Activated CD4-positive, alpha-beta T cell treated with anti-CD3 and anti-CD28 coated beads, Interleukin-2, Interleukin-4, amounts not matched to agents 100 ng/mL and 50 ng/mL, durations not matched to agents 16 hours and 8 hours (primary cell): ENCODE measurements at places on chromosomes 16 and 17.

GRCh38 chr16:23354246-23354645, 52.1 kb downstream of the SCNN1B start:
- DNase-seq = no peak

DNA sequence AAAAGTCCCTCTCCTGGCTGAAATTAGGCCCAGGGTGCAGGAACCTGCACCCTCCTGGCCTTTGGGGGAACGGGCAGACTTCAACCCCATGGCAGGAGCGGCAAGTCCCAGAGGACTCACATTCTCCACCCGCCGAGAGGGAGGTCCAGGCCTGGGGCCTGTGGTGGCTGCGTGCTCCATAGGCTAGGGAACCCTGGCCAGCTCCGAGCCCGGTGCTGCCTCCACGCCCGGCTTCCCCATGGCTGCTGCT, 130 bp downstream of the CCDC78 start:
- DNase-seq = no peak

- DNase-seq = no peak
These were observed 150.1 kb upstream of the CDH11 start for GRCh38 chr16:65271996-65272395.

DNA sequence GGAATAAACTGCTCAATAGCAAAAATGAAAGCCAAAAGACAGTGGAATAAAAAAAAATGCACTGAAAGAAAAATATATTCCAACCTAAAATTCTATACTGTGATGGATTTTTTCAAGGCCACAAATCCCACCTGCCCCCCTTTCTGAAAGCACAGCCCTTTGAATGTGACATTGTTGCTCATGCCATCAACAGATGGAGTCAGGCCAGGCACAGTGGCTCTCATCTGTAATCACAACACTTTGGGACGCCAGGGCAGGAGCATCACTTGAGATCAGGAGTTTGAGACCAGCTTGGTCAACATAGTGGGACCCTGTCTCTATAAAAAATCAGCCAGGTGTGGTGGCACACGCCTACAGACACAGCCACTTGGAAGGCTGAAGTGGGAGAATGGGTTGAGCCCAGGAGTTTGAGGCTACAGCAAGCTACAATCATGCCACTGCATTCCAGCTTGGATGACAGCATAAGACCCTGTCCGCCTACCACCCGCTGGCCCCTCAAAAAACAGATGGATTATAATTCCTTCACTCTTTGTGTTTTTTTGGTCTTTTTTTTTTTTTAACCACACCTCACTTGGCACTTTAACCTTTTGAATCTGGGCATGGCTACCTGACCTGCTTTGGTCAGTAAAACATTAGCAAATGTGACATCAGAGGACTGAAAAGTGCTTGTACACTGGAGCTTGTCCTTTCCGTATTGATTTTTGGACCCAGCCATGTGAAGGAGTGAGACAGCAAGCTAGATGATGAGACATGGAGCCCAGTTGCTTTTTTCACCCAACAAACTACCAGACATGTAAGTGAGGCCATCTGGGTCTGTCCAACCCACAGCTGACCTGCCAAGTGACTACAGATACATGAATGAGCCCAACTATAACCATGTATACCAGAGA, 36.3 kb downstream of the GLG1 start:
- no peak for DNase-seq

DNA sequence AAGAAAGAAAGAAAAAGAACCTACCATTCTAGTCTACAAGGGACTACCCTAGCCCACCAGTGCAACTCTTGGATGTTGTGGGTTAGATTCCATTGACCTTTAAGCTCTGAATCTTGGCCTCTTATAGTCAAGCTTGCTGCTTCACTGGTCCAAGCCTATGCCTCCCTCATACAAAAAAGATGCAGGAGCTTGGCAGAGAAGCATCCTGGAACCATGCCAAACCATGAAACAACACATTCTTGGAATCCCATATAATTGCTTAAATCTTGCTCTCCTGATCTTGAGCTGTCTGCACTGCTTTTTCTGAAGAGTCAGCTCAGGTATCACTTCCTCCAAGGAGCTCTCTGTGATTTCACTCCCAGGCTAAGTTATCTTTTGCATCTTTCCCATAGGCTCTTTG, 117.9 kb upstream of the GPR139 start:
- DNase-seq = no peak

GRCh38 chr17:69461951-69462369, 47.5 kb downstream of the MAP2K6 start:
- DNase-seq = no peak

- no peak for DNase-seq
These were observed 316.9 kb downstream of the HAPSTR1 start for GRCh38 chr16:9408297-9408878.

GRCh38 chr17:15648386-15648785, 28.9 kb upstream of the FBXW10B start:
- DNase-seq = no peak

DNA sequence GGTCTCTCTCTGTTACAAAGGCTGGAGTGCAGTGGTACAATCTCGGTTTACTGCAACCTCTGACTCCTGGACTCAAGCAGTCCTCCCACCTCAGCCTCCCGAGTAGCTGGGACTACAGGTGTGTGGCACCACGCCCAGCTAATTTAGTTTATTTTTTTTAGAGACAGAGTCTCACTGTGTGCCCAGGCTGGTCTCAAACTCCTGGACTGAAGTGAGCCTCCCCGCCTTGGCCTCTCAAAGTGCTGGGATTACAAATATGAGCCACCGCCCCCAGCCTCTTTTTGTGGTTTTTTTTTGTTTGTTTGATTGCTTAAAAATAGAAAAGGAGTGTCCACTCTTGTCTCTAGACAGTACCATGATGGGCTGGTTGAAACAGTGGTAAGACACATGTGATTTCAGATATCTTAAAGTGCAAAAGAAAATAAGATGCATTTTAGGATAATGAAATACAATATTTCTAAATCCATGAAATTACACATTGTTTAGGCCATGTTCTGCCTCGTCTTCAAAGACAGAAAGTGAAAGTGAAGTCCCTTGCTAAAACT, 27.4 kb downstream of the KIAA0513 start:
- DNase-seq = no peak

- no peak for DNase-seq
These were observed 77.5 kb downstream of the GSG1L start for GRCh38 chr16:27985981-27986380.

- no peak for DNase-seq
These were observed 185.9 kb downstream of the C16orf95 start for GRCh38 chr16:87131061-87131995.

DNA sequence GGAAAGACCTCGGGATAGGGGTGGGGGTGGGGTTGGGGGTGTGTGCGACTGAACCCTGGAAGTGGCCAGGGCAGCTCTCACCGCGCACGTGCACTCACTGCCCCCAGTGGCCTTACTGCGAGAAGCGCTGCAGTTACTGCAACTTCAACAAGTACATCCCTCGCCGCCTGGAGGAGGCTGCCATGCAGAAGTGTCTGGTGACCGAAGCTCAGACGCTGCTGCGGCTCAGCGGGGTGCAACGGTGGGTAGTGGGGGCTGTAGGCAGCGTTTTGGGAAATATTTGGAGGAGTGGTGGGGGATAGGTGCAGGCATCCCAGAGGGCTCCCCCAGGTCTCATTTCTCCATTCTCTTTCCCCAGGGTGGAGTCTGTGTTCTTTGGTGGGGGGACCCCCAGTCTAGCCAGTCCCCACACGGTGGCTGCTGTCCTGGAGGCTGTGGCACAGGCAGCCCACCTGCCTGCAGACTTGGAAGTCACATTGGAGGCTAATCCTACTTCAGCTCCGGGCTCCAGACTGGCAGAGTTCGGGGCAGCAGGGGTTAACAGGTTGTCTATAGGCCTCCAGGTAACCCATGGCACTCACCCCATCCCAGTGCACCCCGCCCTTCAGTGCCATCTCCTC, 972 bp downstream of the RSAD1 start:
- peak; percentile 78 for DNase-seq

- no peak for DNase-seq
These were observed 8.8 kb downstream of the CDC27 start for GRCh38 chr17:47180337-47180736.

- DNase-seq = no peak
These were observed 232.4 kb downstream of the IRX3 start for GRCh38 chr16:54053891-54054820.

DNA sequence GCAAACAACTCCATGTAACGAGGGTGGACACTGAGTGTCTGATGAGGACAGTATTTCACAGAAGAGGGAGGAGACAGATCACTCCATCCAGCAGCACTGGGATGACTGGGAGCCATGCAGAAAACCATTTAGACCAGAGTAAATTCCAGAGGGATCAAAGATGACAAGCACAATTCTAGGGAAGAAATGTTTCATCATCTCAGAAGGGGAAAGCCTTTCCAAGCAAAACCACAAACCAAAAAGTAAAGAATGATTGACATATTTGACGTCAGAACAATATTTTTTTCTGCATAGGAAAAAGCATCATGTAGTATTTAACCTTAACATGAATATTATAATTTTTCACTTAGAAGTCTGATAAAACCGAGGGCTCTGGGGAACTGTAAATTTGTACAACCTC, 4.8 kb downstream of the DNASE1 start:
- no peak for DNase-seq

GRCh38 chr17:60231234-60231633, 81.5 kb downstream of the CA4 start:
- no peak for DNase-seq
